ENCODE measurements at places on chromosomes 2 and 18. TPM values are rescaled to one million over a fixed set of nuclear protein-coding genes. Genes with fewer than 3 reads are reported as not detected.
A peak's percentile ranks its signal among the peaks of the same experiment; 100 is the strongest.

DNA sequence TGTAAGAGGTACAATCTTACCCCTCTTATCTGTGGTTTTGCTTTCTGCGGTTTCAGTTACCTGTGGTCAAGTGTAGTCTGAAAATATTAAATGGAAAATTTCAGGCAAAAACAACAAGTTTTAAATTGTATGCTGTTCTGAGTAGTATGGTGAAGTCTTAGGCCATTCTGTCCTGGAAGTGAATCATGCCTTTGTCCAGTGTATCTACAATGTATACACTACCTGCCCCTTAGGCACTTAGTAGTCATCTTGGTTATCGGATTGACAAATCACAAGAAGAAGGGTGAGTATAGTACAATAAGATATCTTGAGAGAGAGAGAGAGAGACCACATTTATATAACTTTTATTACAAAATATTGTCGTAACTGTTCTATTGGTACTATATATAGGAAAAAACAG, 43.5 kb downstream of the RAB3GAP1 start:
- no peaks in the 10 kb centered on the region for H3K27me3 ChIP-seq
- no peak overlapping the region for H3K4me3 ChIP-seq
- H3K4me1 ChIP-seq, result peaks cover 43% of the 10 kb centered on the region
- DNase-seq, result no peak

- H3K27ac ChIP-seq, result no peak overlapping the region
- H3K4me3 ChIP-seq, result no peak overlapping the region
- H3K36me3 ChIP-seq, result no peaks in the 10 kb centered on the region
- H3K27me3 ChIP-seq, result no peaks in the 10 kb centered on the region
- DNase-seq, result no peak
- peaks cover 10% of the 10 kb centered on the region for H3K4me1 ChIP-seq
Measured at GRCh38 chr2:126650994-126651393, 5.0 kb upstream of the GYPC start.

DNA sequence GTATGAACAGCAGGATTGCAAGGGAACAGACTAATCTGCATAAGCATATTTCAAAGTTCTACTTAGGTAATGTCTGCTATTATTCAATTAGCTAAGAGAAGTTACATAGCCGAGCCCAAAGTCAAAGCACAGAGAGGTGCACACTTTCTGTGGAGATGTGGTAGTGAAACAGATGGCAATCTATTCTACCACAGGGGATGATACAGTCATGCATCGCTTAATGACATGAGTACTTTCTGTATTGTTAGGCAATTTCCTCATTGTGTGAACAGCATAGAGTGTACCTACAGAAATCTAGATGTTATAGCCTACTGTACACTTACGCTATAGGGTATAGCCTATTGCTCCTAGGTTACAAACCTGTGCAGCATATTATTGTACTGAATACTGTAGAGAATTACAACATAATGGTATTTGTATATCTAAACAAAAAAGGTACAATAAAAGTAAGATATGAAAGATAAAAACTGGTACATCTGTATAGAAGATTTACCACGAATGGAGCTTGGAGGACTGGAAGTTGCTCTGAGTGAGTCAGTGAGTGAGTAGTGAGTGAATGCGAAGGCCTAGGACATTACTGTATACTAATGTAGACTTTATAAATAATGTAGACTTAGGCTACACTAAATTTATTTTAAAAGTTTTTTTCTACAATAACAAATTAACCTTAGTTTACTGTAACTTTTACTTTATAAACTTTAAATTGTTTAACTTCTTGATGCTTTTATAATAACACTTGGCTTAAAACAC, 197.6 kb downstream of the MBD5 start:
- H3K27me3 ChIP-seq, result no peaks in the 10 kb centered on the region
- H3K4me3 ChIP-seq, result no peak overlapping the region
- no peaks in the 10 kb centered on the region for H3K4me1 ChIP-seq
- no peak overlapping the region for H3K27ac ChIP-seq

- H3K27ac ChIP-seq, result no peak overlapping the region
- no peaks in the 10 kb centered on the region for H3K27me3 ChIP-seq
- H3K36me3 ChIP-seq, result peaks cover 4% of the 10 kb centered on the region
- peaks cover 17% of the 10 kb centered on the region for H3K4me1 ChIP-seq
- DNase-seq, result no peak
Measured at GRCh38 chr2:38718601-38719000, 32.6 kb downstream of the SRSF7 start.

The SLC9A4 gene
- not detected for total RNA-seq

The MALT1 gene
- 23.3 TPM for total RNA-seq

The MARCHF4 gene
- 1.4 TPM for total RNA-seq

GRCh38 chr2:107197594-107198294, 311.8 kb upstream of the ST6GAL2 start:
- H3K27ac ChIP-seq, result no peak overlapping the region
- H3K4me1 ChIP-seq, result peaks cover 3% of the 10 kb centered on the region
- no peaks in the 10 kb centered on the region for H3K36me3 ChIP-seq
- no peak for DNase-seq
- H3K4me3 ChIP-seq, result no peak overlapping the region

GRCh38 chr18:22346401-22346952, 71.2 kb downstream of the CTAGE1 start:
- peak overlapping the region; percentile 71 for H3K27ac ChIP-seq
- H3K4me3 ChIP-seq, result no peak overlapping the region
- H3K36me3 ChIP-seq, result no peaks in the 10 kb centered on the region
- H3K4me1 ChIP-seq, result peaks cover 40% of the 10 kb centered on the region

DNA sequence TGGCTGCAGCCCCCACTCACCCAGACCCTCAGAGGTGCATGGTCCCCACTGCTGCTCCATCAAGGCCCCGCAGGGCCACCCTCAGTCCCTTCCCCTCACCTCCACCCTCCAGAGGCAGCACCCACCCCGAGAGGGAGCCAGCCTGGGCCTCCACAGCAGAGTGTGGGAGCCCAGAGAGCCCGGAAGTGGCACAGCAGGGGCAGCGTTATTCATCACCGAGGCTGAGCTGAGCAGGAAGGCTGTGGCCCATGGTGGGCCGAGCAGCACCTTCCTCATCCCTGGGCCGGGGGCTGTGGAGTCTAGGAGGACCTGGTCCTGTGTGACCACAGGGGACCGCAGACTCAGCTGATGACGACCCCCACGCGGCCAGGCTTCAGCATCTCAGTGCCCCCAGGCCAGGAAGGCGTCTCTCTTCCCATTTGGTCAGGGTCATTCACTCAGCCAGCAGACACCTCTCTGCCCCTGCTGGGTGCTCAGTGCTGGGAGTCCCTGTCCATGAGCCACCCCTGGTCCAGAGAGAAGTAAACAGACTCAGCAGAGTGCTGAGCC, 258.1 kb downstream of the ATAD2B start:
- peaks cover 4% of the 10 kb centered on the region for H3K4me1 ChIP-seq
- H3K4me3 ChIP-seq, result no peak overlapping the region
- DNase-seq, result no peak
- H3K27me3 ChIP-seq, result no peaks in the 10 kb centered on the region
- no peaks in the 10 kb centered on the region for H3K36me3 ChIP-seq

DNA sequence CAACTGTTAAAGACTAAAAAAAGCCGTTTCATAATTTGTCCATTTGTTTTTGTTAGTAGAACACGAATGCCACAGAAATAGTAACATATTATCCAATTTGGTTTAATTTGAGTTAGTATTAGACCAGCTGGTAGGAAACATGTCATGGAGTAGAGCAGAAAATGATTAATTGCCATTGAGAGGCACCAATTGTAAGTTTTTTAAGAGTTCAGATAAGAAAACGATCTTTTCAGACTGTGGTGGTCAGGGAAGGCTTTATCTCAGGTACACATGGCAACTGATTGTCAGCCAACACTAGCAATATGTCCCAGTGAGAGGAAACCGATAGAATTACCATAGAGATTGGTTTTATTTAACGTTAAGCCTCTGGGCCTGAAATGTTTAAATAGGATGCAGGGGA, 438.2 kb upstream of the MAP2 start:
- no peak overlapping the region for H3K4me3 ChIP-seq
- no peak for DNase-seq
- H3K27me3 ChIP-seq, result no peaks in the 10 kb centered on the region
- no peak overlapping the region for H3K27ac ChIP-seq

- H3K27me3 ChIP-seq, result no peaks in the 10 kb centered on the region
- no peaks in the 10 kb centered on the region for H3K36me3 ChIP-seq
- DNase-seq, result no peak
- no peak overlapping the region for H3K4me3 ChIP-seq
- H3K4me1 ChIP-seq, result peaks cover 25% of the 10 kb centered on the region
Measured at GRCh38 chr18:58639751-58640427, 11.0 kb upstream of the ALPK2 start.

The LYG1 gene
- total RNA-seq, result 0.99 TPM

DNA sequence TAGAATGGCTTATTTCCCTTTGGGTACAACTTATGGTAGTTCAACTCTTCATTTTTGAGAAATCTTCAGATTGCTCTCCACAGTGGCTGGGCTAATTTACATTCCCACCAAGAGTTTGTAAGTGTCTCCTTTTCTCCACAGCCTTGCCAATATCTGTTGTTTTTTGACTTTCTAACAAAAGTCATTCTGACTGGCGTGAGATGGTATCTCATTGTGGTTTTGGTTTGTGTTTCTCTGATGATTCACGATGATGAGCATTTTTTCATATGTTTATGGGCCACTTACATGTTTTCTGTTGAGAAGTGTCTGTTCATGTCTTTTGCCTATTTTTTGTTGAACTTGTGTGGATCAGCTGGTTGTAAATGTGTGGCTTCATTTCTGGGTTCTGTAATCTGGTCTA, 871.0 kb downstream of the EPHA4 start:
- no peak overlapping the region for H3K4me3 ChIP-seq
- no peak for DNase-seq
- no peak overlapping the region for H3K27ac ChIP-seq
- H3K36me3 ChIP-seq, result no peaks in the 10 kb centered on the region
- peaks cover 5% of the 10 kb centered on the region for H3K4me1 ChIP-seq
- no peaks in the 10 kb centered on the region for H3K27me3 ChIP-seq

The STAMBP gene
- total RNA-seq, result 32.1 TPM

The FBXO15 gene
- 0.92 TPM for total RNA-seq

The DIPK1C gene
- not detected for total RNA-seq

DNA sequence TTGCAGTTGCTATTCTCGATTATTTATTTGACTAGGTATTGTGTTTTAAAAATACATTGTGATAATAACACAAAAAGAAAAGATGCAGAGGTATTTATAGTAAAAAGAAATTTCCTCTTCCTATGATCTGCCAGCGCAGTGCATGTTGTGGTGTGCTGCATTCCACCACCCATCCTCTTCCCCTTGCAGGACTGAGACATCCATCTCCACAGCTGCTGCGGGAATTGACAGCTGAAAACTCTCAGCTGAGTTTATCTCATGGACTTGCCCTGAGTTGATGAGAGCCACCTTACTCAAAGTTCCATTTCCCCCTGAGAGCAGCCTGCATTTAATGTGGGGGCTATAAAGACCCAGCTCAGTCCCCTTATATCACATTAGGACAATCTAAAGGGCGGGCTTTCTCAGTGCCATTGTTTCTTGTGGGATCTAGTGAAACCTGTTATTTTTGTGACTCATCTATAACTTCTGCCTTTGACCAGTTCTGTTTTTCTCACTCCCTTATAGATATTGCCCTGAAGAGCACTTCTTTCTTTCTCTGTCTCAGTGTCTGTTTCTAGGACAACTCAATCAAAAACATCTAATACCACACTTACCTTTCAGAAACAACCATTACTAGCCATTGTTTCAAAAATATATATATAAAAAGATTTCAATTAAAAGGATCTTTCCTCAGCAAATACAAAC, 698.5 kb downstream of the NR4A2 start:
- H3K36me3 ChIP-seq, result no peaks in the 10 kb centered on the region
- no peaks in the 10 kb centered on the region for H3K27me3 ChIP-seq
- H3K4me3 ChIP-seq, result no peak overlapping the region
- H3K4me1 ChIP-seq, result no peaks in the 10 kb centered on the region
- no peak overlapping the region for H3K27ac ChIP-seq

- no peaks in the 10 kb centered on the region for H3K36me3 ChIP-seq
- DNase-seq, result no peak
- peaks cover 86% of the 10 kb centered on the region for H3K4me1 ChIP-seq
Measured at GRCh38 chr18:13267431-13267873, 48.9 kb downstream of the LDLRAD4 start.

DNA sequence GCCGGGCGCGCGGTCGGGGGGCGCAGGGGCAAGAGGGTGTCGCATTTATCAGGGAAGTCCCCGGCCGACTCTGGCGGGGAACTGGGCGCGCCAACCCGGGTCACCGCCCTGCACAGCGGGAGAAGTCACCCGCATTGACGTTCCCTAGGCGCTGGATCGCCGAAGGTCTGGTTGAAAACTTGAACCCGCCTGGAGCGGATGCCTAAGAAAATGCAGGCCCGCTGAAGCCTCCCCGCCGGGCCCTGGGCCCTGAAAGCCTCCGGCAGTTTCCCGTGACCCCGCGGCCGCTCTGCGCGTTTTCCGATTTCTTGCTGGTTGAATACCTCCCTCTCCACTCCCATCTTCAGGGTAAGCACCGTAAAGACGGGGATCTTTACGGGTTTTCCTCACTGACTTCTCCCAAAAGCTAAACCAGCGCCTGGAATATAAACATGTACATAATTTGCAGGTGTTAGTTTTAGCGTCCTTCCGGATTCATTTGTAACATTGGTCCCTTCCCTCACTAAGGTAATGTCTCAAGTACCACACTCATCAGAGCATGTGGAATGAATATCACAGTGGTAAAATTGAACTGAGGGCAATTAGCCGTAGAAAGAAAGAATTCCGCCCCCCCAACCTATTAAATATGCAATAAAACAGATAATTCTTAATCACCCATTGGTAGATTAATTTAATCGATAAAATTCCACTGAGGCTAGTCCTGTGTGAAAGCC, 675 bp upstream of the SPIRE1 start:
- H3K4me1 ChIP-seq, result peaks cover 37% of the 10 kb centered on the region
- H3K27ac ChIP-seq, result peak overlapping the region; percentile 86
- no peak for DNase-seq

- DNase-seq, result no peak
- H3K4me1 ChIP-seq, result peaks cover 26% of the 10 kb centered on the region
- peaks cover 73% of the 10 kb centered on the region for H3K27me3 ChIP-seq
- H3K36me3 ChIP-seq, result no peaks in the 10 kb centered on the region
- no peak overlapping the region for H3K4me3 ChIP-seq
Measured at GRCh38 chr2:70890469-70891065, 45.1 kb upstream of the ATP6V1B1 start.

- H3K27ac ChIP-seq, result no peak overlapping the region
- H3K36me3 ChIP-seq, result no peaks in the 10 kb centered on the region
- no peaks in the 10 kb centered on the region for H3K27me3 ChIP-seq
- peaks cover 3% of the 10 kb centered on the region for H3K4me1 ChIP-seq
- DNase-seq, result no peak
Measured at GRCh38 chr2:211875488-211875887, 663.1 kb downstream of the ERBB4 start.

- H3K27ac ChIP-seq, result no peak overlapping the region
- no peaks in the 10 kb centered on the region for H3K36me3 ChIP-seq
- peaks cover 13% of the 10 kb centered on the region for H3K4me1 ChIP-seq
- DNase-seq, result no peak
- H3K27me3 ChIP-seq, result no peaks in the 10 kb centered on the region
Measured at GRCh38 chr2:36330473-36331395, 24.8 kb upstream of the CRIM1 start.

The DNAH6 gene
- 0.12 TPM for total RNA-seq

GRCh38 chr2:94872676-94873361, 1.6 kb downstream of the TEKT4 start:
- no peak for DNase-seq
- H3K36me3 ChIP-seq, result no peaks in the 10 kb centered on the region
- H3K4me1 ChIP-seq, result no peaks in the 10 kb centered on the region
